ENCODE measurements at places on chromosomes 3 and 15.
A peak's percentile ranks its signal among the peaks of the same experiment; 100 is the strongest.

- DNase-seq = peak; percentile 1
Observed at GRCh38 chr3:172397716-172398405, 50.4 kb downstream of the GHSR start.

DNA sequence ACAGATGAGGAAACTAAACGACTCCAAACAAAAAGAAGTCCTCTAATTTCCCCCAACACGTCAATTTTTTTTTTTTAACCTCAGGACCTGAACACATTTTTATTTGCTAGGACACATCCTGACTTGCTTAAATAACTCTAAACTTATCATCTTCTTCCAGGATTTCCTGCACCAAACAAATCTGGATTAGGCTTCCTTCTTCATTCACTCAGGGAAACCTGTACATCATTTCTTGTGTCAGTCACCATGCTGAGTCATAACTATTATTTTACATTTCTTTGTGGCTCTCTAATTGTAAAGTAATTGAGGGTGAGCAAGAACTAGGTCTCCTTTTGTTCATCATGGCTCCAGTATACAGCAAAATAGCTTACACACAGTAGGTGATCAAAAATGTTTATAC lies 433.4 kb upstream of the GBE1 start:
- DNase-seq = no peak

DNA sequence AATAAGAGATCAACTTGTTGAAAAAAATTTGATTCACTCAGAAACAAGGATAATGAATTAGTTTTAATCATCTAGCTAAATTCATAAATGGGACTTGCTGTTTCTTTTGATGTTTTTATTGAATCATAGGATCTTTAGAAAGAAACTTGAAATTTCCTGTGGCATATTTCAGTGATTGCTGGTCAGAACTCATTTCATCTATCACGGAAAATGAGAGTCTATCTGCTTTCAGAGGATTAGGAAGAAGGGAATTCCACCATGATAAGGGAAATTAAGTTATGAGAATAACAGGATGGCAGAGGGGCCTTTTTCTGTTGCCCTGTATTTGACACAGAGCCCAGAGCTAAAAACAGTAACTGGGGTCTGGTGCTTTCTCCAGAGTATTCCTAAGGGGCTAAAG lies 44.9 kb upstream of the CCNL1 start:
- DNase-seq = no peak

DNA sequence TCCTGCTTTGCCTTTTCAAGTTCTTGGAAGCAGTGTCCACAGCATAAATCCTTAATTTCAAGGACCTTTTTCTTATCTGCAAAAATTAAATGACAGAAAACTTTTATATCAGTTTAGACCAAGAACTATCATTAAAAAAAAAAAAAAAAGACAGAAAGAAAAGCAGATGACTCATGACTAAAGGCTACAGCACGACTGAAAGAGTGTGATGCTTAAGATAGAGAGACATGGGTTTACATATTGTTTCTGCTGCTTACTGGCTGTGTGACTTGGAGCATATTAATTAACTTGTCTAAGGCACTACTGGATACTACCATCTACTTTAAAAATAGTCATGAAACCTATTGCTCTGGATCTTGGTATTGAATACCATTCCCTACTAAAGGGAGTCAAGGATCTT lies 62.3 kb downstream of the CEP152 start:
- no peak for DNase-seq

DNA sequence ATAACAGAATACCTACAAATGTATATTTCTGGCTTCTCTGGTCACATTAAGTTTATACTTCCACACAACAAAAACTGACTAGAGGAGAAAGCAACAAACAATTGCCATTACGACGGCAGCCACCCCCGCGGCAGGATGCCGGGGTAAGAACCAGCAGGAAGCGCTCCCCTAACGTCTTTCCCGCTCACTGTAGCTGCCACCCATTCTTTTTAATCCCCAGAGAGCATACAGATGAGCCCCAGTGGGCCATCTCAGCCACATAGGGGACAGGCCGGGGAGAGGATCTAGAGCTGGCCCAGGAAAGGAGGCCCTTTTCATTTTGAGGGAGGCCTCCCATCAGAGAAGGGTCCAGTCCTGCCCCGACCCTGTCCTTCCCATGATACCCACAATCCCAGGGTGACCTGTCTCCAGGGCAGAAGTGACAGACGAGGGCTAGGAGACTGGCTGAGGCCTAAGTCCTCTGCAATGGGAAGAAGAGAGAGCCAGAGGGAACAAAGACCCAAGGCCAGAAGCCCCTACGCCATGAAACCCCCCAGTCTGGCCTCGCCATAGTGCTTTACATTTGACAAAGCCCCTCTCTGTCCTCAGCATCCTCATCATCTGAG lies 3.6 kb upstream of the CALML4 start:
- DNase-seq = no peak

DNA sequence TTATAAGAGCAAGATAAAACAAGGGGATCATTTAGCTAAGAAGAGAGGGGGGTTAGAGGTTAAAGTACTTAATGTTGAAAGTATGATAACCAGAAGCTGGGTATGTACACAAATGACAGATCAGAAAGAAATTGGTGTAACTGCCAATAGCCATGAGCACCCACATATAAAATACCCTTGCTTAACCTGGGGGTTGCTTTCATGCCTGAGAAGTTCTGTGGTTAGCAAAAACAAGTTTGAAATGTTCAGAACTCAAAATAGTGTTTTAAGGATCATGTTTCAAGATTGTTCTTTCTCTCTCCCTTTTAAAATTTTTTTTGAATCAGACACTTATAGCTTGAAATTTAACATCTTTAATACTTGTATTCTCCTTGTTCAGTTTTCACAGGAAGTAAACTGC lies 321.4 kb upstream of the GBE1 start:
- no peak for DNase-seq

DNA sequence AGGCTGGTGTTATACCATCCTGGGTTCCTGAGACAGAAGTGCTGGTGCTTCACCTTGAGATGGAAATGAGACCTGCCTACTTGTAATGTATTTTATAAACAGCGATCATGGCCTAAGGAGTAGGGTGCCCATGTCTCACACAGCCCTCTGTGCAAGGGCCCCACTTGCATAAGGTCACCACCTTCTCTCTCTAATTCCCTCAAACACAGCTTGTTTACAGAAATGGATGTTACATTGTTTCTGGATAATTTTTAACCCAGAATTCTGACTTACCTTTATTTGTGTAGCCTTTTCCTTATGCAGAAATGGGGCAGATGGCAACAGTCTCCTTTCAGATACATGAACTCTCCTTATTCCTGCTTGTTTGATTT lies 95.1 kb upstream of the UMPS start:
- no peak for DNase-seq

GRCh38 chr3:141816958-141817357 lies 53.8 kb downstream of the GRK7 start:
- no peak for DNase-seq

DNA sequence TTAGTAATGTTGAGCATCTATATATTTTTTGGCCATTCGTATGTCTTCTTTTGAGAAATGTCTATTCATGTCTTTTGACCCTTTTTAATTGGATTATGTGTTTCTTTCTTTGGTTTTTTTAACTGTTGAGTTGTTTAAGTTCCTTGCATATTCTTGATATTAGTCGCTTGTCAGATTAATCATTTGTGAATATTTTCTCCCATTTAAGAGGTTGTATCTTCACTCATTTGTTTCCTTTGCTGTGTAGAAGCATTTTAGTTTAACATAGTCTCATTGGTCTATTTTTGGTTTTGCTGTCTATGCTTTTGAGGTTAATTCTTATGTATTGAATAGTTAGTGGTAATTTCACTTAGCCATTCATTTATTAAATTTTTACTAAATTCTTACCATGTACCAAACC lies 283.8 kb downstream of the ZPLD1 start:
- DNase-seq = no peak

GRCh38 chr15:29792426-29793159 lies 29.7 kb downstream of the TJP1 start:
- DNase-seq = no peak

DNA sequence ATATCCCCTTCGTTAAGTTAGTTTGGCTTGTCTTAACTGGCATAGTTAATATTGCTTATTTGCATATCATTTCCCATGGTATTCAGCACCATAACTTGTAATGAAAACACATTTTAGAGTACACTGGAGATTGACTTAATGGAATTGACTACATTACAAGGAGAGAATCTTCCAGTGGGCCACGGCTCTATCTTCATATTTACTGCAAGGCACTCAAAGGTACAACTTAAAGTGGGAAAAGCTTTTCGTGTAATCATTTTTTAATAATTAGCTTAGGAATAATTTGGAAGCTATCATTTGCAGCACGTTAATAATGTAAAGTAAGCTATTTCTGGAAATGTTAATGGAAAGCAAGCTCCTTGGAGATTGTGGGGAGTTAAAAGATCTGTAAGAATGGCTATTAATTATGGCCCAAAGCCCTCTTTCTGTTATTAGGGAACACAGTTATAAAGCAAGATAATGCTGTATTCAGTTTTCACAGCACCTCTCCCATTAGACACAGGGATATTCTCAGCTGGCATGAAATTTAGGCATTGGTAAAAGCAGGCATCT lies 551.5 kb upstream of the RGMA start:
- no peak for DNase-seq

DNA sequence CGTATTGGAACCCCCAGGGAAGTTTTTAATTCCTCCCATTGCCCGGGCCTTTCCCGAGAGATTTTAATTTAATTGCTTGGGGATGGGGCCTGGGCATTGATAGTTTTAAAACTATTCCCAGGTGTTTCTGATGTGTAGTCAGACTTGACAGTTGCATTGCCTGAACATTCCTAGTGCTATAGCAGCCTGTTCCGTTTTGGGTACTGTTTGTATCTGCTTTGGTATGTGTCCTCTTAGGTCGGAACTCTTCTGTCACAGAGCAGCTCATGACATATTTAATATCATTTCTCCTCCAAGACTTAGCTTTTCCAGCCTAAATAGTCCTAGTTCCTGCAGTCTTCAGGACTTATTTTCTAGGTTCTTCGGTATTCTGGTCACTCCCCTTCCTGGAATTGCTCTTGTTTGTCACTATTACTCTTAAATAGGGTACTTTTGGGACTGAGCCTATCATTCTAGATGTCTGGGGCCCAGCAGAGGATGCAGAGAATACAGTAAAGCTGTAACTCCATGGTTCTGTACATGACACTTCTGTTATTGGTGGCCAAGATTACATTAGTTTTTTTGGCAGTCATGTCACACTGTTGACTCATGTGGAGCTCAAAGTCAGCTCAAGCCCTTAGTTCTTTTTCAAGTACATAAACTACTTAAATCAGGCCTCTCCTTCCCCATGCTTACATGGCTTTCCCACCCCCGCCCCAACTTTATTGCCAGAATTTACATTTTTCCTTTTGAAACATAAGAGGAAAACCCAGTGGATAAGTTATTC lies 81.5 kb downstream of the BBX start:
- DNase-seq = no peak

DNA sequence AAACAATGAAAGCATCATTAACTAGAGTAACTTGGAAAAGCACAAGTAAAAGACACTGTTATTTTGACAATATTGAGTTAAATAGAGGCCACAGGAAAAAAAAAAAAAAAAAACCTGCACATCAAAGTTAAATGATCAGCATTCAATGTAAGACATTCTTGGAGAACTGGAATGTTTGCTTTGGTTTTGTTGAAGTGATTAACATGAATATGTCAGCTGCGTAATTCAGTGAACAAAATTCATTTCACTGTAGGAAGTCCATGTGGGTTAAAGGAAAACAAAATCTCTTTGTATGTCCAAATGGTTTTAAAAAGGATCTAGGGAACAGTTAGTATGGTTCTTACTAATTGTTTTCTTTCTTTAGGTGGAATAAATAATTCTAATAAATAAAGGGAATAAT lies 252.8 kb upstream of the CNTN6 start:
- DNase-seq = no peak

GRCh38 chr15:90165659-90166489 lies 35.3 kb upstream of the SEMA4B start:
- peak; percentile 92 for DNase-seq

- no peak for DNase-seq
Observed at GRCh38 chr3:46971151-46971550, 5.4 kb downstream of the CCDC12 start.

GRCh38 chr3:125261031-125261430 lies 48.5 kb upstream of the SLC12A8 start:
- DNase-seq = no peak

DNA sequence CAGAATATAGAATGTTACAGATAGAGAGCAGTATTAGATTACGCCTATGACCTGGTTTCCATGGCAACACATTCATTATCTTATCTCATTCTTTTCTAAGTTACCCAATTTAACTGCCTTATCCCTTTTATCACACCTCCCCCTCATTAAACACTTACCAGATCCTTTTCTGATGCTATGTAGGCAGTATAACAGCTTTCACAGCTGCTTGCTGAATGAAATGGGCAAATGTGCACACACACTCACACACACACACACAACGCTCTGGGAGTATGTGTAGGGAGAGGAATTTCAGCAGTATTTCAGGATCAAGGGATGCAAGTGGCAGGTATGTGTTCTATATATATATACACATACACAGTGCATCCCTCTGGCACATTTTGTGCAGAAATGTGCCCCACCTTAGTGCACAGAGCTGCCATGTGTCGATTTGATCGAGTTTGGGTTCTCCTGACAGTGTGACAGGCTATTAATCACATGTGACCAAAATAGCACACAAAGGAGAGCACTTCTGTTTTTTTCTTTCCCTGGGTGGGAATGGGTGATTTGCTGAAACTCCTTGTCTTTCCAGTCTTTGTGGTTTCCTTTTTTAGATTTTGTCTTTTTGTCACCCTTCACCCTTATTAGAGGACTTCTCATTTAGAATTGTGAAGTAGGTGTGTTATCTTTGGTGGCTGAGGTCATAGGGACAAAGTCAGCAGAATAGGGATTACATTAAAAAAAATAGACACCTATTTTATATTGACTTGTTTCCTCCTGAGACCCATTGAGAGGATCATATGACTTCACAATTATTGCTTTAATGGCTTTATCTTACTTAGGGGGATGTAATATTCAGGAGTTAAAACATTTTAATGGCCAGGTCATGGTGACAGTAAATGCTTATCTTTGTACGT lies 553.7 kb downstream of the PDCD6IP start:
- no peak for DNase-seq

- DNase-seq = no peak
Observed at GRCh38 chr3:109548192-109548938, 211.0 kb upstream of the DPPA4 start.

- DNase-seq = no peak
Observed at GRCh38 chr3:122105626-122106025, 50.5 kb downstream of the CD86 start.

DNA sequence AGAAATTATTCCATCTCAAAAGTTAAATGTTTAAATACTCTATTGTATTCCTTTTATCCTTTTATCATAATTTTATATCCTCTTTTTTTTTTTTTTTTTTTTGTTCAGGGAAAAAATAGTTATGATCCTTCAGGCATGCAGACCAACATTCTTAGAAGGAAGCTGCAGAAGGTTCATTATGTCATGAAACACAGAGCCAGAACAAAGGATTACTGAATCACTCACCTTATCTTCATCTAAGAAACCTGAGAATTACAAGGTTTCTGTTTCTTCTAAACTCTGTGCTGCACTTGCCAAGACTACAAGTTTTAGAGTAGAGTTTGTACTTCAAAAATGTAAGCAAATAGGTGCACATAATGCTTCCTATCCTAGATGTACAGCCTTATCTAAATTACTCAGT lies 3.3 kb downstream of the PLCH1 start:
- no peak for DNase-seq

GRCh38 chr3:5809586-5810246 lies 622.2 kb downstream of the EDEM1 start:
- no peak for DNase-seq
